ENCODE measurements at places on chromosomes 6 and 20.

GRCh38 chr20:56773749-56774148 is 144.6 kb downstream of the TFAP2C start:
- no peaks in the 10 kb centered on the region for H3K36me3 ChIP-seq
- peaks cover 15% of the 10 kb centered on the region for H3K4me1 ChIP-seq
- no peak overlapping the region for H3K4me3 ChIP-seq
- no peak for DNase-seq

DNA sequence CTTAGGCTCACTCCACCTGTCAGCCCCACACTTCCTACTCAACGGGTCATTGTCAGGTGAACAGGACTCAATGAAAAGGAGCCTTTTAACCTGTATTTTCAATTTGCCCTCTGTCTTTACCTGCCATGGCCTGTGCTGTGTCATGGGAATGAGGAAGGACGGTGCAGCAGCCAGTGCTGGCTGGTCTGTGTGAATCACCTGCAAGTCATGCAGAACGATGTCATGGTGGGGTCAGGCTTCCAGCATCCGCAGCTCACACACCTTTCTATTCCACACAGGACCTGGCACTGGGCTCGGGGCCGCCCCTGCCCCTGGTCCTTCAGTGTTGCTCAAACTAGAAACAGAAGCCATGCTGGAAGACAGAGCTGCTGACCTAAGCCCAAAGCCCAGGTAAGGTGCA is 188.7 kb upstream of the GMDS start:
- no peaks in the 10 kb centered on the region for H3K27me3 ChIP-seq
- no peak overlapping the region for H3K27ac ChIP-seq

DNA sequence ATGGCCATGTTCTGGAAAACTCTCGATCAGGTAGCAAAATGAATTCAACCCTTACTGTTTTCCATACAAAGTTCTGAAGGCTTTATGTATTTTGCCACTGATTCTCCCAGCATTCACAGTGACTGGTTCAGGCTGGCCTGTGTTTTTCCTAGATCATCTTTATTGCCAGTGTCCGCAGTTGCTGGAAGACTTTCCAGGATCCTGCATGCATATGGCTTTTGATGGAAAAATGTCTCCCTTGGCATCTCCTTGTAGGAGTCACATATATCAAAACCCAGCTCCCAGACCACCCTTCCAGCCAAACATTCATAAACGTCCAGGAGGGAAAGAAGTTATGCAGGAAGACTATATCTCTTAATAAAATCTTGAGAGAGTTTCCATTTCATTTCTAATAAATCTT is 588.8 kb downstream of the MAFB start:
- H3K36me3 ChIP-seq: no peaks in the 10 kb centered on the region
- H3K27me3 ChIP-seq: no peaks in the 10 kb centered on the region
- H3K4me3 ChIP-seq: no peak overlapping the region
- DNase-seq: no peak
- no peak overlapping the region for H3K27ac ChIP-seq

GRCh38 chr6:39440039-39440426 is 117.5 kb upstream of the KCNK16 start:
- no peak overlapping the region for H3K4me3 ChIP-seq
- no peak for DNase-seq
- no peak overlapping the region for H3K27ac ChIP-seq
- H3K27me3 ChIP-seq: no peaks in the 10 kb centered on the region
- peaks cover 6% of the 10 kb centered on the region for H3K4me1 ChIP-seq
- H3K36me3 ChIP-seq: no peaks in the 10 kb centered on the region

DNA sequence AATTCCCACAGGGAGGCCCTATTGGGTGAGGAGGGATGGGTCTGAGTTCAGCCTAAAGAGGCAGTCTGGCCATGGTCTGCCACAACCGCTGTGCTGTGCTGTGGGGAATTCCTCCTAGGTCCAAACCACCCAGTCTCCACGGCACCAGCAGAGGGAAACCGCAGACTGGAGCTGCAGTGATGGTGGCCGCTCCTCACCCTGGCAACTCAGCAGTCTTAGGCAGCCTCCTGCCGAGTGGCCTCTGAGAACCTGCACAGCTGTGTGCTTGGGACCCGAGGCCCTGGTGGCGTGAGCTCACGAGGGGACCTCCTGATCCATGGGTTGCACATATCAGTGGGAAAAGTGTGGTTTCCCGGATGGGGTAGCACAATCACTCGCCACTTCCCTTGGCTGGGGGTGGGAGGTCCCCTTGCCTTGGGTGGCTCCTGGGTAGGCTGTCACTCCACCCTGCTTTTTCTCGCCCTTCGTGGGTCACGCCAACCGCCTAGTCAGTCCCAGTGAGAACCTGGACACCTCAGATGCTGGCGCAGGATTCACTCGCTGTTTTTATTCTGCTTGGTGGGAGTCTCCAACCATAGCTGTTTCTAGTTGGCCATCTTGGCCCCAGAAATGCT is 242.2 kb downstream of the CDH26 start:
- H3K36me3 ChIP-seq: peaks cover 3% of the 10 kb centered on the region
- H3K27ac ChIP-seq: no peak overlapping the region
- no peaks in the 10 kb centered on the region for H3K4me1 ChIP-seq
- no peak for DNase-seq

DNA sequence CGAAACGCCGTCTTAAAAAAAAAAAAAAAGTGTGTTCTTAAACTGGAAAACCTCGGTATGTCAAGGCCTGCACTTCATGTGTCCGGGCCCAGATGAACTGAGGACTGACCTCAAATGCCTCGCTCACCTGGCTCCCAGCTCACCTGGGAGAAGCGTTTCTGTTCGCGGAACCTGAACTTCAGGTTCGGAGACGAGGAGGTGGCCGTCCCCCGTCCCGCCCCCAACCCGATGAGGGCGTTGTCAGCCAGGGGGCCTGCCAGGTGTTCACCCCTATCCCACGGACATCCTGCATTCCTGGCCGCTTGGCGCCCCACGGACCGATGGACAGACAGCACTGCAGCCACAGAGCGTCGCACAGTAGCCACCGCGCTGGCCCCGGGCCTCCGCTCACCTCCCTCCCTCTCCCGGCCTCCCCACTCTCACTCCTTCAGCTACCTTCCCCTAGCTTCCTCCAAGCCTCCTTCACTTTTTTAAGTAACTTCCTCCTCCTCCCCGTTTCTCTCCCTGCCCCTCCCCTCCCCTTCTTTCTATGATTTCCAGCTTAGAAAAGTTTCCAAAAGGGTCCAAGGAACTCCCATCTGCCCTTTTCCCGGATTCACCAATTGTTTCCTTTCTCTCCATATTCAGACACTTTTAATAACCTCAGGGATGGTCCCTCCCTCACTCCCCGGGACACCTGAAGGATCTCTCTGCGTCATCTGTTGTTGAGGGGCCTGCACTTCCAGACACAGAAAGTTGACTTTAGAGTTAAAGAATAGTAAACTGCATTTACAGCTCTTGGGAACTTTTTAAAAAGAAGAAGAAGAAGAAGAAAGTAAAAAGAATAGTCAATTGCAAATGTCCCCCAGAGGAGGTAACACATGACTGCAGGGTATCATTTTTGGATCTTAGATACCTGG is 22.7 kb upstream of the MCM3 start:
- no peak overlapping the region for H3K4me3 ChIP-seq
- peaks cover 24% of the 10 kb centered on the region for H3K4me1 ChIP-seq
- no peaks in the 10 kb centered on the region for H3K27me3 ChIP-seq
- no peak for DNase-seq

GRCh38 chr6:106574741-106575458 is 54.4 kb downstream of the RTN4IP1 start:
- H3K27me3 ChIP-seq: no peaks in the 10 kb centered on the region
- H3K36me3 ChIP-seq: no peaks in the 10 kb centered on the region
- H3K27ac ChIP-seq: peak overlapping the region; percentile 58

- no peaks in the 10 kb centered on the region for H3K27me3 ChIP-seq
- H3K27ac ChIP-seq: no peak overlapping the region
- H3K4me3 ChIP-seq: peak overlapping the region; percentile 92
- DNase-seq: no peak
These were observed 2.1 kb downstream of the RPS21 start for GRCh38 chr20:62388839-62389600.

DNA sequence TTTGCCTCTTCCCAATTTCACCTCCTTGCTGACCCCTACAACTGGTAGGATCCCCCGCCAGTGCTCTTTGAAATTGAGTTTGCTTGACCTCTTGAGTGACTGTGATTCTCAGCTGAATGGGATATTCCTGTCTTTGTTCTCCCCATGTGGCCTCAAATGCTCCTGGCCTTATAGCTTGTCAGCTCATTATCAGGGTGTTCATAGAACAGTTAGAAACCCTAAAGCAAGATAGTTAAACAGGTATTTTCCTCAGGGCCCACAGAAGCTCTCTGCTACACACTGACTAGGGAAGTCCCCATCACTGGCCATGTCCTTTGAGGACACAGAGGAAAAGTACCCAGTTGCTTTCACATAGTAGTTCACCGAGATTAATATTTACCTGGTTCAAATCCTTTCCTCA is 211.5 kb upstream of the DTNBP1 start:
- H3K27me3 ChIP-seq: no peaks in the 10 kb centered on the region
- H3K36me3 ChIP-seq: no peaks in the 10 kb centered on the region
- DNase-seq: no peak
- H3K27ac ChIP-seq: no peak overlapping the region

- no peaks in the 10 kb centered on the region for H3K4me1 ChIP-seq
- H3K27ac ChIP-seq: no peak overlapping the region
- H3K27me3 ChIP-seq: peaks cover 8% of the 10 kb centered on the region
These were observed 129.4 kb upstream of the RIN2 start for GRCh38 chr20:19628570-19629134.

GRCh38 chr6:99618649-99619408 is 12.2 kb downstream of the PRDM13 start:
- peaks cover 100% of the 10 kb centered on the region for H3K27me3 ChIP-seq
- DNase-seq: no peak
- H3K4me3 ChIP-seq: peak overlapping the region; percentile 2

DNA sequence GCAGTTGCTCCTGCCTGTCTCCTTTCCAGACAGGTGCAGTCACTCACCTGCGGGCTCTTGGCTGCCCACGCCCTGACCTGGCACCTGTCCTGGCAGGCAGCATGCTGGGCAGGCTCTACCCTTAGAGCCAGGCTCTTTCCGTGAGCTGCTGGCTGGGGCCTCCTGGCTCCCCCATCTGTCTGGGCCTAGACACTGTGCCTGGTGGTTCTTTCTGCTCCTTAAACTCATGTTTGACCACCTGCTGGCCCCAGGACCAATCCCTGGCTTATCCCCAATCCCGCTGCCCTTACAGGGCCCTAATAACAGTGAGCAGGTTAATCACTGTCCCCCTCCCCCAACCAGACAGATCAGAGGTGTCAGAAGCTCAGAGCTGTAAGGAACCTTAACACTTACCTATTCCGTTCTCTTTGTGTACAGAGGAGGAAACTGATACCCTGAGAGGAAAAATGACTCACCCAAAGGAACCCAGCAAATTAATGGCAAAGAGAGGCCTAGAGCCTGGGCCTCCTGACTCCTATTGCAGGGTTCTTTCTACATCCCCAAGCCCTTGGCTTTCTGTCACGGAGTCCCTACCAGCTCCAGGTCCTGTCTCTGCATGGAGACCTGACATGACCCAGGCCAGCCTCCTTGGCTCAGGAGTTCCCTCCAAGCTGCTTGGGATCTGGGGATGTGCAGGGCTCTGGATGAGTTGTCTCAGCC is 54.7 kb downstream of the RAB44 start:
- H3K36me3 ChIP-seq: no peaks in the 10 kb centered on the region
- no peak overlapping the region for H3K27ac ChIP-seq
- H3K4me1 ChIP-seq: peaks cover 15% of the 10 kb centered on the region
- no peaks in the 10 kb centered on the region for H3K27me3 ChIP-seq

GRCh38 chr6:26180346-26180745 is 93.1 kb downstream of the HFE start:
- no peaks in the 10 kb centered on the region for H3K36me3 ChIP-seq
- peaks cover 34% of the 10 kb centered on the region for H3K4me1 ChIP-seq
- no peaks in the 10 kb centered on the region for H3K27me3 ChIP-seq
- no peak overlapping the region for H3K4me3 ChIP-seq
- DNase-seq: no peak
- no peak overlapping the region for H3K27ac ChIP-seq

DNA sequence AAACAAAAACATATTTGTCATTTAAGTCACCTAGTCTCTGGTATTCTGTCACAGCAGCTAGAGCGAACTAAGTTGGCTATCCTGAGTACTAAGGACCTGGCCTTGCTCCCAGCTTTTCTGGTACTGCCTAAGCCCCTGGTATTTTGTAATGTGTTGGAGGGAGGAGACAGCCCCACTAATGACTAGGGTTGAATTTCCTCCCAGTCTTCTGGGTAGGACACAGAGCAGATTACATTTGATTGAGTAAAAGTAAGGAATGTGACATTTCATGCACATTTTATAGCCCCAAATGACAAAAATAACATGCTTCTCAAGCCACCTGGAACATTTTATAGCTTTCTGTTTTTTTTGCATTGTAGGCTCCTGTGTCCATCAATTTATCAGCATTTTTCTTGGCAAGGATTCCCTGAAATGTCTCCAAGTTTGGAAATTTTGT is 47.9 kb upstream of the DDR1 start:
- no peak for DNase-seq
- H3K4me3 ChIP-seq: no peak overlapping the region
- no peaks in the 10 kb centered on the region for H3K36me3 ChIP-seq

DNA sequence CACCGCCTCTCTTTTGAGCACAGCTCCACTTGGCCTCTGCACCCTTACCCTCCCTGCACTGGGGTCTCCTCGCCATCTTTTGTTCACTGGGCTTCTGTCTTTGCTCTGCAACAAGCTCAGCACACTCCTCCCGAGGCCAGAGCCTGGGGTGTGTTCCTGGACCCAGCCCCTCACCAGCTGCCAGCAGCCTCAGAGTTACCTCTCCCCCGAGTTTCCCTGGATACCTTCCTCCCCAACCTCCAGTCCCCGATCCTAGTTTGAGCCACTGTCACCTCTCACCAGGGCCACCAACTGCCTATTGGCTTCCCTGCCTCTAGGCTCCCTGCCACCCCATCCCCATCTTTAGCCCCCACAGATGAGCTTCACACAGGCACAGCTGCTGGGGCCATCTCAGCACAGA is 12.3 kb downstream of the CYP21A2 start:
- H3K36me3 ChIP-seq: no peaks in the 10 kb centered on the region
- peaks cover 5% of the 10 kb centered on the region for H3K4me1 ChIP-seq

GRCh38 chr6:124741341-124741740 is 220.9 kb upstream of the RNF217 start:
- H3K36me3 ChIP-seq: no peaks in the 10 kb centered on the region
- H3K4me1 ChIP-seq: no peaks in the 10 kb centered on the region
- no peak for DNase-seq
- no peak overlapping the region for H3K27ac ChIP-seq
- no peaks in the 10 kb centered on the region for H3K27me3 ChIP-seq

GRCh38 chr20:23087587-23088251 is 1.6 kb upstream of the CD93 start:
- DNase-seq: no peak
- no peak overlapping the region for H3K27ac ChIP-seq
- no peaks in the 10 kb centered on the region for H3K27me3 ChIP-seq
- H3K4me3 ChIP-seq: no peak overlapping the region

GRCh38 chr6:56490993-56491392 is 151.7 kb downstream of the DST start:
- no peak overlapping the region for H3K4me3 ChIP-seq
- no peak overlapping the region for H3K27ac ChIP-seq
- no peak for DNase-seq
- peaks cover 25% of the 10 kb centered on the region for H3K36me3 ChIP-seq
- no peaks in the 10 kb centered on the region for H3K4me1 ChIP-seq

GRCh38 chr6:4774715-4775493 is 1.3 kb upstream of the CDYL start:
- H3K4me3 ChIP-seq: peak overlapping the region; percentile 84
- DNase-seq: peak; percentile 20
- peaks cover 13% of the 10 kb centered on the region for H3K36me3 ChIP-seq
- H3K27ac ChIP-seq: no peak overlapping the region
- H3K27me3 ChIP-seq: peaks cover 42% of the 10 kb centered on the region

- no peaks in the 10 kb centered on the region for H3K36me3 ChIP-seq
- no peak for DNase-seq
- peaks cover 34% of the 10 kb centered on the region for H3K4me1 ChIP-seq
- peak overlapping the region; percentile 36 for H3K4me3 ChIP-seq
- peaks cover 17% of the 10 kb centered on the region for H3K27me3 ChIP-seq
These were observed 7.9 kb downstream of the EXOC2 start for GRCh38 chr6:684831-685636.

All from neural crest cell (in vitro differentiated cells).